Islet precursor cell (in vitro differentiated cells): ENCODE measurements at places on chromosomes 5 and 9.

- DNase-seq, result peak; percentile 54
Observed at GRCh38 chr5:174303035-174303434, 257.5 kb downstream of the NSG2 start.

GRCh38 chr5:163345216-163345615, 92.2 kb upstream of the CCNG1 start:
- DNase-seq, result no peak

DNA sequence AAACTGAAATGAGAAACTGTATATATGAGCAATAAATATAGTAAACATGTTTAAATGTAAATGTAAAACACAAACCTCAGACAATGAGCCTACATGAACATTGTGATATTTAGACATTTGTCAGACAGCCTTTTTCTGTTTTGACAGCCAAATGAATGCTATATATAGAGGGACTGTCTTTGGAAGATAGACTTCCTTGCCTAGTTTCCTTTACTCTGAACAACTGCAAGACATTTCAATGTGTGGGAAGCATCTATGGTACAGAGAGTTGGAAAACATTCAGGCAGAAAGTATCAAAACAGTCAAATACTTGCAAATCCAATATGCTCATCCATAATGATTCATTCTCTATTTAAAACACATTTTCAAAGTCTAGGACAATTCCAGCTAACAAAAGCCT, 31.7 kb upstream of the TUSC1 start:
- DNase-seq, result no peak

- peak; percentile 68 for DNase-seq
Observed at GRCh38 chr9:127921557-127922120, 4.8 kb upstream of the ST6GALNAC4 start.

DNA sequence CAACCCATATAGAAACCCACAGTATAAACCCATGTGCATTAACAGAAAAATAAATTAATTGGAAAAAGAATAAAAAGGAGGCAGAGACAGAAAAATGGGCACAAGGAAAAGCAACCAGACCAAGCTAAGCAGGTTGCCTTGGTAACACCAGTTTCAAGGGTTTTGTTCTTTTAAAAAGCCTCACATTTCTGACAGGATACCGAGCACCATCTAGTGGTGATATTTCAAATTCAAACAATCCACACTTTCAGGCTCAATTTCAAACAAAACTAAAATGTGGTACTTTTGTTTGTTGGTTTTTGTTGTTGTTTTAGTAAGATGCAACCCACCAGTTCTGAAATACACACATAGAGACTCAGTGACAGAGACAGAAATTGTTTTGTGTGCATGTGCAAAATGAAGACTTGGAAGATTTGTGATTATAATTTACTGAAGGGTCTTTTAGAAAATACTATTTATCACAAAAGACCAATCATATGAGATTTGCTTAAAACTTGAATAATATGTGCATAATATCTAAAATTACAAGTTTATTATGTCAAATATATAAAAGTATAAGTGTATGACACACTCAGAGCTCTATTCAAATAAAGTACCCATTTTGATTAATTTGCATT, 318.2 kb downstream of the SLCO4C1 start:
- DNase-seq, result no peak

GRCh38 chr5:98402130-98402529, 371.3 kb upstream of the RGMB start:
- DNase-seq, result no peak

- no peak for DNase-seq
Observed at GRCh38 chr5:10528827-10529226, 35.0 kb upstream of the ANKRD33B start.

GRCh38 chr9:34322899-34323591, 6.0 kb downstream of the KIF24 start:
- no peak for DNase-seq

DNA sequence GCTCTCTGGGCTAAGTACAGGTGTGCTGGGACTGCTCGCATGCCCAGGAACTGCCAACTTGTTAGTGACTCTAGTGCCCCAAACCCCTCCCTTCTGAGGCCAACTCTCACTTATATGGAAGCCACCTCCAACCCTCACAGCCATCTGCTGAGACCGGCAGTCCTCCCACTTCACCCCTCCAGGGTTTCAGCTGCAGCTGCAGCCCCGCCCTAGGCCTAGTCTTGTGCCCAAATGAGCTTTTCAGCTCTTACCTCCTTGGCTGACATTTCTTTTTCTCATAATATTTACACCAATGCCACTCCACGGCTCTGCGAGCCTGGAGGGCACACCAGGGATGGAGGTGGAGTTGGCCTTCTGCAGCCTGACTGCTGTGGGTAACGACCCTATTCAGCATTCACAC, 166.6 kb downstream of the ROR2 start:
- DNase-seq, result no peak

GRCh38 chr5:170103447-170103846, 2.2 kb upstream of the FOXI1 start:
- no peak for DNase-seq

DNA sequence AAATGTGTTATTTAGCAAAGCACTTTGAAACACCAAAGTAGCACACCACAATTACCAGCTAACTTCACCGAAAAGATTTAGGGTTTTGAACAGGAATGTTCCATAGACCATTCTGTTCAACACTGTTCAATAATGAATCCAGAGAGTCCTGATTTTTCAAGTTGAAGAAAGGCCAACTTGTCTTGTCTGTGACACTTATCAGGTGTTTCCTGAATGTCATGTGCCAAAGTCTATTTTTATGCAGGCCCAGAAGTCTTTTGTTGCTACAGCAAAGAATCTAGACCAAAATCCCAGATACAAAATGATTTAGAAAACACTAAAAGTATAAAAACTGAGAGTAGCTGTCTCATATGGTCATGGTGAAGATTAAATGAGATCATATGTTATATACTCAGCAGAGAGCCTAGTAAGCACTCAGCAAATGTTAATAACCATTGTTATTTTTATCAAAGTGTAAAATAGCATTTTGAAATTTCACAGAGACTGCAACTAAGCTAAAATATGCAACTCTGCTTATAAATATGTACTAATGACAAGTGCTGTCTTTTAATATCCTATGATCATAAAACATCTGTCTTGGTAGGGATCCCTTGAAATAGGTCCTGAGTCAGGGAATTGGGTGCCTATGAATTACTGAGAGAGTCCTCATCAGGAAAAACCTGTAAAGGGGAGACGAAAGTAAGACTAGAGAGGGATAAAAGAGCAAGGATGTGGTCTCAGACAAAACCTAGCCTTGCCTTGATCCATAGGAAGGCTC, 122.4 kb upstream of the SLC12A2 start:
- DNase-seq, result no peak

- no peak for DNase-seq
Observed at GRCh38 chr5:73619606-73620333, 6.2 kb upstream of the ARHGEF28 start.

GRCh38 chr5:118220556-118221195, 767.7 kb downstream of the DTWD2 start:
- no peak for DNase-seq

GRCh38 chr9:95835393-95835792, 40.1 kb upstream of the ERCC6L2 start:
- no peak for DNase-seq

- DNase-seq, result no peak
Observed at GRCh38 chr9:120603591-120603990, 23.6 kb upstream of the CDK5RAP2 start.

DNA sequence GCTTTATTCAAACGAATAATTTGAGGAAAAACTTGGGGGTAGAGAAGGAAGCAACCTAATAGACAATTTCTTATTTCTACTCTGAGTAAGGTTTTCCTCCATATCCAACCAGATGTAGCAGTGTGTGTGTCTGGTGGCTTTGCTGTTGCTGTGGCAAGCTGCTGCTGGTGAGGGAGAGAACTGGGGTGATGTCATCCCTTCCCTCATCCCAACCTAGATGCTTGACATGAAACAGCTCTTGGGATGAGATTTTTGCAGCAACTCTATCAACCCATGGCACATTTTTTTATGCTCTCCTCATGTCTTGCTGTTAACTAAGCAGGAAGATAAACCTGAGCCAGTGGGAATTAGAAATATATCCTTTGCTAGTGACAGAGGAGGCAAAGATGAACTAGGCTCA, 135.8 kb downstream of the PCSK1 start:
- peak; percentile 65 for DNase-seq

GRCh38 chr5:76622076-76622475, 1.1 kb downstream of the F2RL2 start:
- DNase-seq, result no peak

DNA sequence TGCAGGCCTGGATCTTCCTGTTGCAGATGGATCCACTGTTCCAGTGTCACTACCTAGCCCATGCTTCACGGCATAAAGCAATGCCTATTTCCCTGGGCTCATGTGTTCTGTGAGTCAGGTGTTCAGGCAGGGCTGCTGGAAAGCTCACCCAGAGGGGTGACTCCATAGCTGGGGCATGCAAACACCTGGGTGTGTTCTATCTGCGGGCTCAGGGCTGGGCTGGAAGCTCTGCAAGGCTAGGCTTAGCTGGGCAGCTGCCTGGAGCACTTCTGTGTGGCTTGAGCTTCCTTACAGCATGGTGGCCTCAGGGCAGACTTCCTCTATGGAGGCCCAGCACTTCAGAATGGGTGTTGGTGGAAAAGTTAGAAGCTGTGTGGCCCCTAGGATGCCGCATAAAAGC, 139.9 kb downstream of the GADD45G start:
- peak; percentile 92 for DNase-seq

- no peak for DNase-seq
Observed at GRCh38 chr5:91840412-91840811, 457.3 kb upstream of the ARRDC3 start.

DNA sequence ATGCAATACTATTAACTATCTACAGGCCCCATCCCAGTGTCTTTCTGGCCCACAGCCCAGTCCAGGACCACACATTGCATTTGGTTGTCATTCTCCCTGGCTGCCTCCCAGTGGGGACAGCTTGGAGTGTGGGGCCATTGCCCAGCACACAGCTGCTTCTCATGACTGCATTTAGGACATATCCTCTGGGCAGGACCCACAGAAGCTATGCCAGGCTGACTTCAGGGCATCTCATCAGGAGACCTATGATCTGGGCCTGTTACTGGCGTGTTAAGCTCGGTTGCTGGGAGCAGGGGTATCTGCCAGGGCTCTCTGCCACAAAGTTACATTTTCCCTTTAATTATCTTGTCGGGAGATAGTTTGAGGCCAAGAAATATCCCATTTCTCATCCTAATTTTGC, 32.1 kb upstream of the CLPTM1L start:
- DNase-seq, result no peak

DNA sequence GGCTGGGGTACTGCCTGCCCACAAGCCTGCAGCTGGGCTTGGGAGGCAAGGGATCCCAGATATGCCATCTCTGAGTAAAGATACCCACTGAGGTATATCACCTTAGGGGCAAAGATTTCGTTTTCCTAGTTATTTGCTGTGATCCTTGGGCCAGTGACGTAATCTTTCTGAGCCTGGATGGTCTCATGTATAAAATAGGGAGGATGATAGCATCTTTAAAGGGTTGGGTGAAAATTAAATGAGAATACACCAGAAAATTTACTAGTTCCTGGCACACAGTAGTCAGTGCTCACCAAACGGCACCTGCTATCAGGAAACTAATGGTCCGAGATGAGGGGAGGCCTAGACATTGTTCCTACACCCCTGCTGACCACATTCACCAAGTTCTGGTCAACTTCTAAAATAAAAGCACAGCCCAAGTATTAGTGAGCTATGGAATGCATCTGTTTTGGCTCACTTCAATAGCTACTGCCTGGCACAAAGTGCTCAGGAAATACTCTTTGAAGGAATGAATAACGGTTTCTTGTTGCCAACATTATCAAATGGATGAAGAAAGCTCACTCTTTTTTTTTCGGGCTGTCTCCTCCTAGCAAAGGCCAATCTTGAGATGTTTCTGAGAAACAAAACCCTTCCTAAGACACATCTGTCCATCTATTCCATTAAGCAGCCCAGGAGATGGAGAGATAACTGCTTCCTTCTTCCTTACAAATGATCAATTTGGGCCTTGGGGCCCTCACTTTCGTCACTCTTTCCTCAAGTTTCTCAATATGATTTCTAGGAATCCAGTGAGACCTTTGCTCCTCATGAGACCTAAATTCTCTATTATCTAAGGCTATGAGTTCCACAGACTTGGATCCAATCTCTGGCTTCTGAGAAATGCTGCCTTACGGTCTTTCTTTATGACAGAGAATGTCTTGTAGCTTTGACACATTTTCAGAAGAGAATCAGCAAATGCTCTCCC, 98.2 kb downstream of the DPYSL3 start:
- DNase-seq, result no peak

GRCh38 chr5:58458141-58458742, 1.6 kb downstream of the PLK2 start:
- DNase-seq, result no peak

GRCh38 chr5:55601204-55601618, 66.4 kb upstream of the PLPP1 start:
- DNase-seq, result peak; percentile 76

DNA sequence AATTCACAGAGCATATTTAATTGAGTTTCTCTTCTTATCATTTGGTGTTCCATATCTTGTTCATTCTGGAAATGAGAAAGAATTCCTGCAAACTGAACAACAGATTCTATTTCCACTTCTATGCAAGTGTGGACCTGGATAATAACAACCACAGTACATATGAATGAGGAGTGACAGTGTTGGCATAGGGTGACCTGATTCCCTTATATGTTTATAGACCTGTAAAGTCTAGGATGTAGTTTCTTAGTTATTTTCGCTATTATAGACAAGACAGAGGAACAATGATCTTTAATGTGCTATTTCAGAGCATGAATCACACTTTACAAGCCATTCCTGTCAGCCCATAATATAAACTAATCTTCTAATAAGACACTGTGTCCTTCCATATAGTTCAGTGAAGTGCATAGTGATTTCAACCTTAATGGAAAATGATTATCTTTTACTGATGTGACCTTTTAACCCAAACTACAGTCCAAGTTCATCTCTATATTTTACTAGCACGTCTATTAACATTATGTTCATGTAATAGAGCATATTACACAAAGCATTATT, 88.2 kb upstream of the FAM174A start:
- DNase-seq, result no peak

DNA sequence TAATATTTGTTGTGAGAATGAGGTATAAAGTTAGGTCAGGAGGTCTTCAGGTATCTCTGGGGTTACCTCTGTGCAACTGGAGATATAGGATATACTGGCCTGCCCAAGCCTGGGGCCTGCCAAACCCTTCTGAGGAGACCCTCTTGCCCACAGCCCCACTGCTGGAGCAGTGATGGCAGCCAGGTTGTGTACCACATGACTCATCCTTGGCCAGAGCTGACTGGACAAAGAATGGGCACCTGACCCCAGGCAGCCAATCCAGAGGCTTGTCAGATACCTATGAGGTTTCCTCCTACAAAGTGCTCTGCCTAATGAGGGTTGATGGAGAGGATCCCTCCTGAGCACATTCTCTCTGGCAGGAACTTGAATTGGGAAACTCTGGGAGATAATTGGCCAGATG, 56.1 kb upstream of the TBC1D2 start:
- DNase-seq, result no peak

DNA sequence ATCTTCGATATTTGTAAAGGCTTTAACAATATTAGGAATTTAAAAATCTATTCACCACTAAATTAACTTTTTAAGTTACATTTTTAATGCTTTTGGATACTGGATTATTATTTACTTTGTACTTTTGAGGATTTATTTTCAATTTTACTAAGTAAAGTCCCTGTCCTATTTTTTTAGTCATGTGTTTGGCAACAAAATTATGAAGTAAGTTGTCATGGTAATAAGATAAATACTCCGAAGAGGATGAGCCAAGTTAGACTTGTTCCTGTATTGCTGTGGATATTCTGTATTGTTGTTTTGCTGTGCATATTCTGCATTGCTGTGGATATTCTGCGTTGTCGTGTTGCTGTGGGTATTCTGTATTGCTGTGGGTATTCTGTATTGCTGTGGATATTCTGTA, 210.1 kb downstream of the MTRR start:
- DNase-seq, result no peak
